ENCODE measurements at places on chromosomes 5 and 9.

GRCh38 chr5:102975457-102976182, 144.3 kb downstream of the GIN1 start:
- DNase-seq, result no peak

DNA sequence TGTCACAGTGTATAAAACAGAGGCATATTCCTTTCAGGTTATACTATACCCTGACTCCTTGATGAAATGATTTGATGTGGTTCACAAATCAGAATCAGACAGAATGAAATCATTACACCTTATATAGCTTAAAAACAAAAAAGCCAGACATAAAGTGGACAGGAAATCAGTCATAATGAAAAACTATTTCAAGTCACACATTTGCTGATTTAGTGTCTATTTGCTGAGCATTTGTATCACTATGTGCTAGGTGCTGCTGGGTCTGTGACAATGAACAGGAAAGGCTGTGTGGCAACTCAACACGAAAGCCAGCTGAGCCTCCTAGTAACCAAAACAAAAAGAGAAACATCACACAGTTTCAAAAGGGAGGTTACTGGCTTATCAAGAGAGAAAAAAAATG, 194.0 kb downstream of the EFNA5 start:
- DNase-seq, result no peak

DNA sequence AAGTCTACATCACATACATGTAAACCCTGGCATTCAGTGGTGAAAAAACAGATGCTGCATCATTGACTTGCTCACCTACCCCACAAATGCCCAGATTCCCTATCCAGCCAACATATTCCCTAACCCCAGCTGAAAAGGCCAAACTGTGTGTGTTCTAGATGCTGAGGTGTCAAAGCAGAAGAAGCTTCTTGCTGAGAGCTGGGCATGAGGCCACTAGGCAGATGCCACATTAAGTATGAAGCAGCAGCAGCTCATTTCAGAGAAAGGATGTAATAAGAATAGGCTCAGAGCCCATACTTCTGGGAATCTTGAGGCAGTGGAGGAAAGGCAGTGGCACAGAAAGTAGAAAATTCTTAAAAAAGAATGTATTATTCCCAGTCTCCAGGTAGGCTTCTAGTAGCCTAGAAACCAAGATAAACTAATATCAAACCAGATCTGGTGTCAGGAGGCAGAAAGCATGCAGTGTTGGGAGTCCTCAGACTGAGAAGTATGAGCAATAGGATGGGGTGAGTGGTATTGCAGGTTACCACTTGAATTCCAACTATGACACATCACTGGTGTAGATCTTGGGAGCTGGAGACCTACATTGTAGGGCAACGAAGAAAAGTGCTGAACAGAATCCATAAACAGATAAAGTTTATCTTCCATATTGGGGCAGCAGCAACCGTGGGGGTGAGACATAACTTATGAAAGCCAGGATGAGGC, 71.9 kb upstream of the GRHPR start:
- DNase-seq, result no peak

- no peak for DNase-seq
Measured at GRCh38 chr5:166671811-166672210, 1619.6 kb upstream of the WWC1 start.

GRCh38 chr9:109213285-109214121, 46.5 kb upstream of the FRRS1L start:
- DNase-seq, result no peak

- DNase-seq, result no peak
Measured at GRCh38 chr9:95053611-95054570, 263.6 kb downstream of the FANCC start.

- DNase-seq, result no peak
Measured at GRCh38 chr5:65790371-65791163, 68.6 kb downstream of the NLN start.

- DNase-seq, result no peak
Measured at GRCh38 chr9:135666534-135667462, 3.7 kb downstream of the LCN9 start.

DNA sequence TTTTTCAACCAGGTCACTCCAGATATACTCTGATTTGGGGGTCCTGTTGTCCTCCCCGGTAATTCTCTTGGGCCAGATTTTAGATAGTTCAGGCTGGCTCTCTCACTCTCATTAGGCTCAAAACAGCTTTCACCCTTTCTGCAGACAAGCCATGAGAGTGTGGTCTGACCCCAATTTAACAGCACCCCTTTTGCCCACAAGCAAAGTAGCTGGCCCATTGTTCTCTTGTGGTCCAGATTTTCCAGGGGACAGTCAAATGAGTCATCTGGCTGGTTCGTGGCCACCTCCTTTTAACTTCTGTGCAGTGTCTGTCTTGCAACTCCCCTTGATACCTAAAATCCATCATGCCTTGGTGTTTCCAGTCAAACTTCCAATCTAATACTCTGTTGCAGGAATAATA, 16.5 kb downstream of the BHMT2 start:
- no peak for DNase-seq

DNA sequence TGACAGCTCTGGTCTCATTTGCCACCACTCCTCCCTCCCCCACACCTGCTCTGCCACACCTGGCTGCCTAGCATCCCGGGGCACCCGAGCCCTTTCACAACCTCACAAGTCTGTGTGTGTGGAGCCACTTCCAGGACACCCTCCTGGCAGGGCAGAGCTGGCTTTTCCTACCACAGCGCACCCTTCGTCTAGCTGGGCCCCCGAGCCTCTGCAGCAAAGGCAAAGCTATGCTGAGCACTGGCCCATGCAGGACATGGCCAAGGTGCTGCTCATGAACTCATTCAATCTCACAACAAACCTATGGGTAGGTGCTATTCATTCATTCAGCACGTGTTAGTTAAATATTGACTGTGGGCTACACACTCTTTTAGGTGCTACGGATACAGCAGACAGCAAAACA, 43.4 kb downstream of the DUSP1 start:
- DNase-seq, result no peak

DNA sequence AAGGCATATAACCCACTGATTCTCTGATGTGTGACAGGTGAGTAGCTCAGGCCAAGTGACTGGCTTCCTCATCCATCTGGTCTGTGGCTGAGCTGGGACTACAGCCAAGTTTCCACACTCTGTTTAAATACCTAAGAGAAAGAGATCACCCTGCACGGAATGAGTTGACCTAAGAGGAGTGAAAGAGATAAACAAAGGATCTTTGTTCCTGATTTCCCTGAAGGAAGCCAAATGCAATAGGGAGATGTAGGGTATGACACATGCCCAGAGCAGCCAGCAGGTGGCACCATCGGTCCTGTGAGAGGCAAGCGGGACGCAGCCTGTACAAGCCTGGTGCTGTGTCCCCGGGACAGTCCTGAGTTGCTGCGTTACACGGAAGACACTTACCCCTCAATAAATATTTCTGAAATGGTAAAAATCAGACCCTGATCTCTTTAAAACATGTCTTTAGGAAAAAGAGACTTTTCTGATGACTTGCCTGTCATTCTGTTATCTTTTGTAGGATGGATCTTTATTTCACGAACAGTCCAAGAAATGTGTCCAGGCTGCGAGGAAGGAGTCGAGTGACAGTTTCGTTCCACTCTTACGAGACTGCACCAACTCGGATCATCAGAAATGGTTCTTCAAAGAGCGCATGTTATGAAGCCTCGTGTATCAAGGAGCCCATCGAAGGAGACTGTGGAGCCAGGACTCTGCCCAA, 41.1 kb downstream of the GALNT12 start:
- DNase-seq, result peak; percentile 58

DNA sequence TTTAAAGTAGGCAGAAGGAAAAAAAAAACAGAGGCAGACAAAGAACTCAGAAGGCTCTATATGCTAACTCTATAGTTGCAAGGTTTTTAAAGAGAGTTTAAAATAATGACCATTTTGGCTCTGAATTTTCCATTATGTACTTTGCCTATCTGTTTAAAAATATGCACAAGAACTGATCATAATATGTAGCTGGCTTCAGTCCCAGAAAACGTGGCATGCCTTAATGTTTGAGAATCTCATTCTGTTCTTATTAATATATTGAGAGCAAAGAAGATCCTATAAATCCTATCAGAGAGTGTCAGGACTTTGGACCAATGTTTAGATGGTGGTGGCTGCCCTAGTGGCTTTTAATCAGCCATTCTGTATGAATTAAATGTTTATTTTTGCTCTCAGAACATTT, 121.5 kb downstream of the JMY start:
- DNase-seq, result no peak

DNA sequence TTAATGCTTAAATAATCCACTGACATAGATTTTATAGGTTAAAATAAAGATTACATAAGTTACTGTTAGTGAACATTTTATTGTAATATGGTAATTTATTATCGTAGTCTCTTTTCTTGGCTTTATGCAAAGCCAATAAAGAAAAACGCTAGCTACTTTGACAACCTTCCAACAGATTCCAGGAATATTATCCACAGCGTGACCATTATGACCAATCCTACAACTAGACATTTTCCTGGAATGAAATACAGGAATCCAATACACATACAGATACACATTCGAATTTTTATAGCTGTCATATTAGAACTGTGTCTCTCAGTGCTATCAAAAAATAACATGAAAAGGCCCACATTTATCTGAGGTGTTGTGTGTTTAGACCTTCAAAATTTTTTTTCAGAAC, 13.1 kb downstream of the RPS23 start:
- no peak for DNase-seq

- peak; percentile 93 for DNase-seq
Measured at GRCh38 chr9:127899128-127899943, at the start of gene ST6GALNAC6. Gene ST6GALNAC6, minus strand, starts transcription at chr9:127899603. Its CDS starts 1,622 bp downstream, at chr9:127897981.

- DNase-seq, result no peak
Measured at GRCh38 chr5:31194468-31194813, 955 bp downstream of the CDH6 start.

DNA sequence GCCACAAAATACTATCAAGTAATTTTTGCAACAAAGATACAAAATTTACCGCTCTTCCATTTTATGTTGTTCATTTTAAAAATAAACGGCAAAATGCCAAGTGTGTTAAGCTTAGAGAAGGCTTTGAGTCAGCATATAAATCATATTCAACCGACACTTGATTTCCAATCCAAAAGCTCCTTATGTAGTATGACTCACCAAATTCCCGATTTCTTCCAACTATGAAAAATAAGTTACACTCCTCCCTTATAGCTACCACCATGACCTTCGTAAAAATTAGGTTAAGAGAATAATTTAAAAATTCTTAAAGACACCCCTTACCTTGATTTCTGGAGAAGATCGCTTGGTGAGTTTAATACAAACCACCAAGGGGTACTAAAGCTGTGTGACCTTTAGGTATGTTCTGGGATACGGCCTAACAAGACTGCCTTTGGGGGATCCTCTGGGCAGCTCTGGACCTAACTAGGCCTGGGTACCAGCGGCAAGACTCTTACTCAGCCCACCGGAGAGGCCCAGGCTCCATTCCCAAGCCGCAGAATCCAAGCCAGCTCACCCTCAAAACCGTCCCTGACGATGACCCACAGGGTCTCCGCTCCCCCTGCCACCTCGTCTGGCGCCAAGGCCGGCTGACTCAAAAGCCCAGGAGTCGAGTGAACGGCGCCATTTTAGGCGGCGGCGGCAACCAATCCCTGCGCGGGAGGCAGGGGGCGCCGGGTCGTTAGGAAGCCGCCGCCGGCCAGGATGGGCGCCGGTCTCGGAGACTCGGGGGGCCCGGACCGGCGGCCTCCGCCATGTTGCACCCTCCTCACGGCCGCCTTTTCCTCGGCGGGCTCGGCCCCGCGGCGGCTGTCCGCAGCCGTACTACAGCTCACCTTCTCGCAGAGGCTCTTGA, 739 bp downstream of the PPP2CA start:
- peak; percentile 43 for DNase-seq

DNA sequence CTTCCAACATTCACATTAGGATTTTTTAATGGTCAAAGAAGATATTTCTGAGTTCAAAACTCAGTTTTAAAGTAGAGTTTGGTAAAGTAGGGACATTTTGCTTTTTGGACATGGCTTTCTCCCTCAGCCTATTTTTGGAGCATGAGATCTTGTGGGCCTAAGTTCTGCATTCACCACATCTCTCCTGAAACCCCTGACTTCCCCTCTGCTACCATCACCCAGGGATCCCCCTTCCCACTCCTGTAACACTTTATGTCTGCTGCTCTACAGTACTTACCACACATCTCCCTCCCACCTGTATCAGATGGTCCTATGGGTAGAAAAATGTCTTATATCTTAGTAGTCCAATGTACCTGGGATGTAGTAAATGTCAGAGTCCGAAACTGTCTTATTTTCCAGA, 48.2 kb upstream of the JAK2 start:
- no peak for DNase-seq

GRCh38 chr9:75265525-75265972, 177.2 kb downstream of the OSTF1 start:
- no peak for DNase-seq

Measured in GM12892 (cell line).